ENCODE measurements at places on chromosomes 11 and 22. TPM values are rescaled to one million over a fixed set of nuclear protein-coding genes. Genes with fewer than 3 reads are reported as not detected.
A peak's percentile ranks its signal among the peaks of the same experiment; 100 is the strongest.

DNA sequence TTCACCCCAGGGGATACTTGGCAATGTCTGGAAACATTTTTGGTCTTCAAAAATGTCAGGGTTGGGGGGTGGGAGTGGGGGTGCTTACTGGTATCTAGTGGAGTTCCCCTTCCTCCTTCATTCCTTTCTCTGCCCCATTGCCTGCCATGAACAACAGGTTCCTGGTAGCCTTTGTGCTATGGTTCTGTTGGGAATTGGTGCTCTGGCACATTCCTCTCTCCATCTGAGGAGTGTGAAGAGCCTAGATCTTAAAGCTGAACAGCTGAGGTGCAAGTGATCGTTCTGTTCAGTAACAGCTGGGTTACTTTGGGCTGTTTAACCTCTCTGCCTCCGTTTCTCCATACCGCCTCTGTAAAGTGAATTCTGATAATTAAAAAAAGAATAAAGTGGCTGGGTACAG lies 64.3 kb downstream of the C22orf31 start:
- no peak for DNase-seq

GRCh38 chr11:2574043-2574552 lies 125.7 kb downstream of the KCNQ1OT1 start:
- no peak for DNase-seq

- peak; percentile 83 for DNase-seq
Observed at GRCh38 chr11:75492181-75492820, 33.4 kb downstream of the GDPD5 start.

DNA sequence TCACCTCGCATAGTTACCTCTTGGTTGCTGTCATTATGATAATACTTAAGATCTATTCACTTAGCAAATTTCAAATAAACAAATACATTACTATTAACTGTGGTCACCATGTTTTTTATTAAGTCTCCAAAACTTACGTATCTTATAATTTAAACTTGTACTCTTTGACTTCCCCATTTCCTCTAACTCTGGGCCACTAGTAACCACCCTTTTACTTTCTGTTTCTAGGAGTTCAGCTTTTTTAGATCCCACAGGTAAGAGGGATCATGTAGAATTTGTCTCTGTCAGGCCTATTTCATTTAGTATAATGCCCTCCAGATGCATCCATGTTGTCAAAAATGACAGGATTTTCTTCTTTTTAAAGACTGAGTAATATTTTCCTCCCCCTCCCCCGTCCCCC lies 212.4 kb upstream of the C11orf87 start:
- no peak for DNase-seq

- DNase-seq: no peak
Observed at GRCh38 chr22:28029201-28029948, 110.3 kb upstream of the PITPNB start.

- DNase-seq: no peak
Observed at GRCh38 chr11:35131886-35132285, 7.1 kb upstream of the CD44 start.

- no peak for DNase-seq
Observed at GRCh38 chr11:94722735-94723134, 45.4 kb upstream of the AMOTL1 start.

DNA sequence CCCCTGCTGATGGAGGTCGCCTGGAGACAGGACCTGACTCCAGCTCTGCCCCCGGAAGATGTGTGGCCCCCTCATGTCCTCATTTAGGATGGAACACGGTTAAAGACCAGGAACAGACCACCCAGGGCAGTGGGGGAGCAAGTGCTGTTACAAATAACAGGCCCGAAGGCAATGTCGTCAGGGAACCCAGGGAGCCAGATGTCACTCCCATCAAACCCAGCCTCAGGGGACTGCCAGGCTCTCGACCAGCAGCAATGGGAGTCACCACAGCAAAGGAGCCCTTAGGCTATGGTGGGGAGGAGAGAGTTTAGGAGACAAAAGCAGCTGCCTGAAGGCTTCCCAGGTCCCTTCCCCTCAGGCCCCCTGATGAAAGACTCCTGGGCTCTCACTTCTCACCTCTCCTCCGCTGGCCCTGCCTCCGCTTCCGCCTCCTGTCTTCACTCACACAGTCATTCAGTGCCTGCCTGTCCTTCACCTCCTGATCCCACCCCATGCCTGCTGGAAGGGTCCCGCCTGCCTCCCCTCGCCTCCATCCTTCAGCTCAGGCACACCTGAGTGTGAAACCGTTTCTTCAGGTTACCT lies 4.4 kb downstream of the RPS19BP1 start:
- no peak for DNase-seq

GRCh38 chr11:118230088-118230487 lies 5.3 kb upstream of the JAML start:
- peak; percentile 44 for DNase-seq

DNA sequence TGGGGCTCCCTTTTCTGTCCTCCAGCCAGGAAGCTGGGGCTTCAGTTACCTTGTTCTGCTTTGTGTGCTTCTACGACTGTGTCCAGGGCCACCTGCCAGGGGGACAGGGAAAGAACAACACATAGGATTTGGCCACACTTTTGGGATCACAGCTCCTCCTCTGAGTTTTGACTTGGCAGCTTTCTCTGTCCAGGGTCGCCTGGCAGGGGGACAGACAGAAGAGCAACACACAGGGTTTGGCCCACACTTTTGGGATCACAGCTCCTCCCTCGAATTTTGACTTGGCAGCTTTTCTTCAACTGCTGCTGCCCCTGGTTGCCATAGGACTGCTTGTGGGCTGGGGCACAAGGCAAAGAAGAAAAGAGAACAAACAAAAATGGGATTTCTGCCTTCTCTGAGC lies 19.1 kb downstream of the INCENP start:
- DNase-seq: no peak

DNA sequence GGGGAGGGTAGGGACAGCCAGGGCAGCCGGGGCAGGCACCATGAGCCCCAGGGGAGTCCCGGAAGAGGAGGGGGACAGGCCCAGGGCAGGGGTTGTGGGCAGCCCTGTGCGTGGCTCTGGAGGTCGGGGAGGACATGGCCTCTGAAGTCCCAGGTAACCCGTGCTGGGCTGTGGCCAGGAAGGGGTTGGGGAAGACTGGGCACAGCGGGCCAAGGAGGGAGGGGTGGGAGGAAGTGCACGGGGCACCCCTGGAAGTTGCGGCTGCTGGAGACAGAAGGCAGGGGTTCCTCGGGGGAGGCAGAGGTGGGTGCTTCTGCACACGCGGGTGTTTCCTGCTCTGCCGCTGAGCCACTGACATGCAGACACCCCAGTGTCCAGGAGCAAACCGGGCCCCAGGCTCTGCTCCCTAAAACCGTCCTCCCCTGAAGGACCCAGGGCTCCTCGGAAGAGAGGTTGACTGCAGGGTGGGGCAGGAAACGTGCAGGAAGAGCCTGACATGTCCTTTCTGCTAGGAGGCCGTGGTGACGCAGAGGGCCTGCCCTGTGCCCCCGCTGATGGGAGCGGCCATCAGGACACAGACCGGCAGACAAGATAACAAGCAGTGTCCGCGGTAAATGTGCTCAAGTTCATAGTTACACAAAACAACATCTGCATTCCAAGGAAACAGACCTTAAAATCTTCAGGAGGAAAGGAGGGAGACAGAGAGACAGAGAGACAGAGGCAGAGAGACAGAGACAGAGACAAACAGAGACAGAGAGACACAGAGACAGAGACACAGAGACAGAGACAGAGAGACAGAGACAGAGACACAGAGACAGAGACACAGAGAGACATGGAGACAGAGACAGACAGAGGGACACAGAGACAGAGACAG lies 5.7 kb downstream of the TNNI2 start:
- DNase-seq: peak; percentile 77

DNA sequence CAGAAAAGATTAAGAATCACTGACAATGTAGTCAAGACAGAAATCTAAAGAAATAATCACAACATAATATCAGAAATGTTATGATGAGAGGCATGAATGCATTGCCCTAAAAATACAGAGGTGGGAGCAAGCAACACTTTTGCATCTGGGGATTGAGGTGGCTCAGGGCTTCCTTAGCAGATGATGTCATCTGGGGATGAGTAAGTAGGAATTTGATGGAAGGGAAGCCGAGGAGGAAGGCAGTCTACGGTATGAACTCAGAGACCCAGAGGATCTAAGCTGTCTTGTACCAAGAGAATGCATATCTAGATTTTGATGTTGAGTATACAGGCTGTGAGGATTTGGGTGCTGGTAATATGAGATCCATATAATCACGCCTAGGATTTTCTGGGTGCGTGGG lies 193.0 kb upstream of the SNX19 start:
- DNase-seq: no peak

- DNase-seq: no peak
Observed at GRCh38 chr22:39655004-39655579, 84.5 kb downstream of the CACNA1I start.

DNA sequence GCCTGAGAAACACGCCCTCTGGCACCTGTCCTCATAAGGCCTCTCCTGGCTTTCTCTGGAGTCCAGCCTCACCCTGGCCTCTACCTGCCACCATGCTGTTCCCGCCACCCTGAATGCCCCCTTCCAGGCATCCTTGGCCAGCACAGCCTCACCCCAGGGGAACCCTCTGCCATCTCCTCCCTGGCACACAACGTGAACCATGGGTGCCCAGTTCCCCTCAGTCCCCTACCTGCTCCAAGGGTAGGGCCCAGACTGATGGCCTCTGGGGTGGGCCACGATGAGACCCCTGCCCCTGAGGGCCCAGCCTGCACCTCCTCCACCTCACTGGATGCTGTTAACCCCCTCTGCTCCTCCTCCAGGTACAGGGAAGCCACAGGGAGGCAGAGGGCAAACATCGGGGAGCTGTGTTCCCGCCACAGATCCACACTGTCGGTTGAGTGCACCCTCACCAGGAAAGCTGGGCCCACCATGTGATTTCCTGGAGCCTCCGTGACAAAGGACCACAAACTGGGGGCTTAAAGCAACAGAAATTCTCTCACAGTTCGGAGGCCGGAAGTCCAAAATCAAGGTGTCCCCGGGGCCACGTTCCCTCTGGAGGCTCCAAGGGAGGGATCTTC lies 169.6 kb downstream of the BRD1 start:
- DNase-seq: no peak

- DNase-seq: no peak
Observed at GRCh38 chr11:27233654-27234042, 129.4 kb downstream of the CCDC34 start.

DNA sequence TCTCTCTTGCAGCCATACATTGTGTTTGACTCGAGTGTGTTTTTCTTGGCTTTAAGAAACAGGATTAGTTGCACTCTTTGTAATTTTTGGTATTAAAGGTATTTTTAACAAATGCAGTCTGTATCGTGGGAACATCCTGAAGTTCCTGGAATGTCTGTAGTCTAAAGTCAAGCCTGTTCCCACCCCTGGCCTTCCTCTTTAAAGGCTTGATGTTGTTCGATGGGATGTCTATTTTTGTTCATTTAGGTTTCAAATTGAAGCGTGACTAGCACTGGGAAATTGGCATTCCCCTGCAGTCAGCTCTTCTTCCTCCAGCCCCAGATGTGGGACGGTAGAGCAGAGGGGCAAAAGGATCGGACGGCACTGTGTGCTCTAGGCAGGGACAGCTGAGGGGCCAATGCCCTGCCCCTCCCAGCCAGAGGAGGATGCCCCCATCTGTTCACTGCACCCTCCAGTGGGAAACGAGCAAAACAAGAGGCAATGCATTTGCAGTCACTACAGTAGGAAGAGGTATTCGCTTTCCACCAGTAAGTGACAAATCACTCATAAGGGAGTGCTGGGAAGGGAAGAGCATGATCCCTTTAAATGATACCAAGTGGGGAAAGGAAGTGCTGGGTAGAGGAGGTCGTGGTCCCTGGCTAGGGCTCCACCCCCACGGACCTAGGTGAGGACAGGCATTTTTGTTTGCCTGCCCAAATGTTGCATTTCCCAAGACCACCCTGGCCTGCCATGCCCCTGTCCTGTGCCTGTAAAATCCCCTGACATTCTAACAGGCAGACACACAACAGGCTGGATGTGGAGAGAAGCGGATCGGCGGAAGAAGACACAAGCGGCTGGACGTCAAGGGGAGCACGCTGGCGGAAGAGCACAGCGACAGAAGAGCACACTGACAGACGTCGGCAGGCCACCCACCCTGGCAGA lies 47.4 kb upstream of the SEPTIN5 start:
- no peak for DNase-seq

- DNase-seq: peak; percentile 11
Observed at GRCh38 chr11:57903441-57904123, 120.1 kb upstream of the OR9Q1 start.

DNA sequence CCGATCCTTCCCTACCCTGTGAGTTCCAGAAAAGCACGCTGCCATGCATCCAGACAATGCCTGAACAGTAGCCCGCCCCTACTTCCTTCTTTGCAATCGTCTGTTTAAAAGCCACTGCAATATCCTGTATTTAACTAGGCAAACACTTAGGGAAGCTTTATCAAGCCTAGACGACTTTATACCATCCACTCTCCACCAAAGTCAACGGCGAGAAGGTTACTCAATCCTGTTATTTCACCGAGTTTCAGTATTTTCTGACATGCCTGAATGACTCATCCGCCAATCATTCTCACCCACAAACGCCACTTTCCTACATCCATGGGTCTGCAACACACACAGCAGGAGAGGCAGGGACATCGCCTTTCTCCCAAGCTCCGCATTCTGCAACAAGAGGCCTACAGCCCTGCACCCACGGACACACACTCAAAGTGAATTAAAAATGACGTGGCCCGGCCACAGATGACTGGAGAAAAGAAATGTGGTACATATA lies 9.3 kb downstream of the CELSR1 start:
- DNase-seq: no peak

GRCh38 chr11:40338739-40339138 lies 1120.7 kb downstream of the LRRC4C start:
- DNase-seq: no peak

DNA sequence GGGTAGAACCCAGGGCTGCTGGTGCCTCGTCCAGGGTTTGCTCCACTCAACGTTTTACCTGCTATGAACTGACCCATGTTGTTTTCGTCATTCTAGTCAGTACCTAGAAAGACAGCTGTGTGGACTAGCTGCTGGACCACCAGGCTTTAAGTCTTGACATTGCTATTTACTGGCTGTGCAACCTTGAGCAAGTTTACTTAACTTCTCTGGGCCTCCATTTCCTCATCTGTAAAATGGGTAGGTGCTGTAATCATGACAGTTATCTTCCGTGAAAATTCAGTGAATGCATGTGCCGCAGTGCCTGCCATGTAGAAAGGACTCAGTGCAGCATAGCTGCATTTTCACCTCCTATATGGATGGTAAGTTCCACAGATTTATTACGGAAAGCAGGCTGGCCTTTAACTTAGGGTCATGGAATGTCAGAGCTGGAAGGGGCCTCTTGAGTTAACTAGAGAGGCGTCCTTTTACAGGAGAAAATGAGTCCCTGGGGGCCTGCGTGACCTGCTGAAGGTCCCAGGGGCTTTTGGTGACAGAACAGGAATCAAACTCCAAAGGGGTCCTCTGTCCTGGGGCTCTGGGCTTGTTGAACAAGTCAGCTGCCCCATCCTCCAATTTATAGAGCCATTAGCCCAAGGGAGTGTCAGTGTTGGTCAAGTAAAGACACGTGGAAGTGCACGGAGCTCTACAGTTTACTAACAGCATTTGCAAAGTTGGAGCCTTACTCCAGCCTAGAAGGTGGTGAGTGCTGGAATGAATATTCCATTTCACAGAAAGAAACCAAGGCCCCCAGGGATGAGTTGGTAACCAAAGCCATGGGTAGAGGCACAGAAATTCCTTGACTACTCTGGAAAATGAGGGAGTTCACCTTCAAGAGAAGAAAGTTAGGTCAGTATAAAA lies 12.0 kb upstream of the MALAT1 start:
- no peak for DNase-seq

Gene KDELR3
- 0.97 TPM for total RNA-seq

Gene OR4A47
- total RNA-seq: not detected

Gene KBTBD3
- 7.7 TPM for total RNA-seq

Gene KCNJ5
- not detected for total RNA-seq

Gene ZP1
- not detected for total RNA-seq

Gene CUL5
- 30.7 TPM for total RNA-seq

Gene LYVE1
- not detected for total RNA-seq

Gene VPS11
- total RNA-seq: 19.2 TPM

Gene HSPB2
- not detected for total RNA-seq

Gene CARD16
- total RNA-seq: 10.5 TPM

Gene PRODH
- not detected for total RNA-seq

Gene C11orf16
- total RNA-seq: not detected

Measured in activated CD4-positive, alpha-beta memory T cell treated with anti-CD3 and anti-CD28 coated beads for 36 hours (primary cell).